Glutamatergic neuron (in vitro differentiated cells): ENCODE measurements at places on chromosomes 2 and 18.
A peak's percentile ranks its signal among the peaks of the same experiment; 100 is the strongest.

DNA sequence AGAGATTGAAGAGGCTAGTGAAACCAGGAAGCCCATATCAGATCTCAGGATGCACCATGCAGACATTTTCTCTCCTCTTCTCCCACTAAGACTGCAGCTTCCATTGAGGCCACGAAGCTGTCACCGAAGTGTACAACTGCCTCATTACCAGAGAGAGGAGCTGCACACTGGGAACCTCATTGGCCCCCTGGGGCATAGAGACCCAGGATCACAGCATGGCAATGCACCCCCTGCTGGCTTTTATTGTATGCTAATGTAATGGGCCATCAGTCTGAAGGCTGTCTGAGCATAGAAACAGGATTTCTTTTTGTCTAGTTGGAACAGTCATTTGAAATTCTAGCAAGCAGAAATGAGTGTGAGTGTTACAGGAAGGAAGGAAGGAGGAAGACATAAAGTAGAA is 861.6 kb upstream of the CELF4 start:
- peaks cover 5% of the 10 kb centered on the region for H3K4me1 ChIP-seq
- no peaks in the 10 kb centered on the region for H3K27me3 ChIP-seq
- H3K36me3 ChIP-seq = no peaks in the 10 kb centered on the region
- H3K4me3 ChIP-seq = no peak overlapping the region
- no peak overlapping the region for H3K27ac ChIP-seq
- peak; percentile 32 for DNase-seq

DNA sequence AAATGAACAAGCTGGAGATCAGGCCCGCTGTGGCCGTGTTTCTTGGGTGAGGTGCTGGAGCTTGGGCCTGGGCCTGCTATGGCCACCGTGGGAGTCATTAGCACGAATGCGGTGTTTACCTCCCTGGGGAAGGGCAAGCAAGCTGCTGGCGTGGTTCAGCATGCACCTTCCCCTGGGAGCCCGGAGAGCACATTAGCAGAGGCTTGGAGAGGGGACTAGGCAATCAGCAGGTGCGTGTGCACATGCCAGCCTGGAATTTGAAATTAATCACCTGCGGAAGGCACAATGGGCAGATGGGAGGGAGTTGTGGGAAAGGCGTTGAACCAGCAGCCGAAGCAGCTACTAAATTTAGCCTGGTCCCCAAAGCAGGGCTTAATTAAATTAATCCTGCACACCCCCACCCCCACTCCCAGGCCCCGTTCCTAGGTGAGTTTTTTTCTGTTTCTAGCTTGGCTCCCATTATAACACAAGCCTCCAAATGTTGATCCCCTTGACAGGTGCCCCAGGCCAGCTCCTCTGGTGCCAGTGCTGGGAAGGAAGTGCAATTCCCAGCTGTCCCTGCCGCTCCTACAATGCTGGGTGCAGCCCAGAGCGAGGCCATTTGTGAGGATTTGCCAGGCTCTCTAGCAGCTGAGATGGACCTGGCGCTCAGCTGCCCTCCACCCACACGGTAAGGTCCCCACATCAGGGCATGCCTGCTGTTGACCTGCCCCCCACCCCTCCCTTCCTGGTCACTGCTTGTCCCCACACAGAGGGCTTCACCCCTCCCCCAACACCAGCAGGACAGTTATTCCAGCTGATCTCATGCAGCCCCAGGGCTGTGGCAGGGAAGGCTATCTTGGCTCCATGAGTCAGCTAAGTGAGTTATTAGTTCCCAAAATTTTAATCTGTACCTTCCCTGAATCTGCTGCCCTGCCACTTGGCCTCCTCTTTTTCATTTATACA is 115.0 kb downstream of the ZBTB7C start:
- peak; percentile 67 for DNase-seq
- H3K27ac ChIP-seq = peak overlapping the region; percentile 88
- peaks cover 26% of the 10 kb centered on the region for H3K4me1 ChIP-seq
- H3K27me3 ChIP-seq = peaks cover 4% of the 10 kb centered on the region
- H3K4me3 ChIP-seq = peak overlapping the region; percentile 68
- H3K36me3 ChIP-seq = no peaks in the 10 kb centered on the region

DNA sequence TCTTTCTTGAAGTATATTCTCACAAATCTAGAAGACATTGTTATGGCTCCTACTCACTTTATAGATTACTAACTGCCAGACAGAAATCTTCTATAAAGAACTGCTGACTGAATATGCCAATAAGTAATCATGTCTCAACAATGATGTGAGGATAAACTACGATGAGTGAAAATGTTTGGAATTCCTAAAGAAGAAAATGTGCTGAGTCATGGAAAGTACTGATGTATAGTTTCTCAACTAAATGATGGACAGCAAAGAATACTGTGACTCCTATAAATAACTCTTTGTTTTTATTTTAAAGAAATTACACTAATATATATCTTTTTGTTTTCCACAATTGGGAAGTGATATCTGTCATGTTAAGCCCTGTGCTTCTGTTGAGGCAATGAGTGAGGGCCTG is 232.9 kb downstream of the LNPK start:
- peaks cover 5% of the 10 kb centered on the region for H3K36me3 ChIP-seq
- no peaks in the 10 kb centered on the region for H3K4me1 ChIP-seq
- H3K27ac ChIP-seq = no peak overlapping the region
- H3K4me3 ChIP-seq = no peak overlapping the region
- DNase-seq = no peak
- peaks cover 2% of the 10 kb centered on the region for H3K27me3 ChIP-seq

DNA sequence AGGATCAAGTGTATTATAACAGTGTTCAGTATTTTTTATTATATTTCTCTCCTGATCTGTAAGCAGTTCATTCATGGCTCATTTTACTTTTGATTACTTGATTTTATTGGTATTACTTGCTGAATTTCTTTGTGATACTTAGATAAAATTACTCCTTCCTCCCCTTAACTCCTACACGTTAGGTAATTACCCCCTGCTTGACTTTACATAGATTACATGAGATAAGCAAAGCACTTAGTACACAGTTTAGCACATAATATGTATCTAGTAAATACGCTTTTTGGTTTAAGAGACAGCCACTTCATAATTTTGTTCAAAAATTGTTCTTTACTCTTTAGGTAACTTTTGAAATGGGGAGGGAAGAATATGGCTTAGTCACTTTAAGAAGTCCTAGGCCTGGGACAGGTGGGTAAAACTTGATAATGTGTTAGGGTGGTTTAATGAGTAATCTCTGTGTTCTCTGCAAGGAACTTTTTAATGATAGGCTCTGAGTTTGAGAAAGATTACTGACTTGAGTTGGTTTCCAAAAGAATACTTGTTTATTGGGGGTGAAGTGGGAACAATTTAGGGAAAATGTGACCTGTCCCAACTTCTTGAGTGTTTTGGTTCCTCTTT is 80.9 kb downstream of the NCOA1 start:
- peaks cover 4% of the 10 kb centered on the region for H3K36me3 ChIP-seq
- no peak for DNase-seq
- no peaks in the 10 kb centered on the region for H3K4me1 ChIP-seq
- H3K27ac ChIP-seq = no peak overlapping the region

DNA sequence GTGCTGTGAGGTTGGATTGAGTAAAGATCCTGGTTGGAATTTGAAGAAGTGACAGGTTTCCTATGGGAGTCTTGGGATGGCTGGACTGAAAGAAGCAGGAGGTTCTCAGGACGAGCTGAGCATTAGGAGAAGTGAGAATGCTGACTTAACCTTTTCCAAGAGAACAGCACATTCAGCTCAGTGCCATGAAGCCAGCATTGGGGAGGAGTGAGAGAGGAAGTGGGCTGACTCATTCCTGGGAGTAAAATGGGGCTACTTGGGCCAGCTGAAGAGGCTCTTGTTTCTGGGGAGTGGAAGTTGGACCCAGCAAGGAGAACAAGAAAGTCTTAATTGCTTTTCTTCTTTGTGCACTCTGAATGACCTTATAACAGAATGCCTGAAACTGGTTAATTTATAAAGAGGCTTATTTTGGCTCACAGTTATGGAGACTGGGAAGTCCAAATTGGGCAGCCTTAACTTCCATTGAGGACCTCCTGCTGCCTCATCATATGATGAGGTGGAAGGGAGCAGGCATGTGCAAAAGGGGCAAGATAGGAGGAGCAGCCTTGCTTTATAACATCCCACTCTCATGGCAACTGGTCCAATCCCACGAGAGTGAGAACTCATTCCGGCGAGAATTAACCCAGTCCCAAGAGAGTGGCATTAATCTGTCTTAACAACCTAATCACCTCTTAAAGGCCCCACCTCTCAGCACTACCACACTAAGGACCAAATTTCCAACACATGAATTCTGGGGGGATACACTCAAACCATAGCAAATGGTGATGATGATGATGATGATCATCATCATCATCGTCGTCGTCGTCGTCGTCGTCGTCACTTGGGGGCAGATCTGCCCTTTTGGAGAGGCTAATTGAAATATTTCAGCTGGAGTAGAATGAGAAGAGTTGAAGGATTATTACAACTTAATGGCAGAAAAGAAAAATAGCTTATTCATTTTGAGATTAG is 26.1 kb downstream of the DGUOK start:
- H3K36me3 ChIP-seq = peaks cover 13% of the 10 kb centered on the region
- peaks cover 3% of the 10 kb centered on the region for H3K4me1 ChIP-seq
- no peak overlapping the region for H3K27ac ChIP-seq
- no peak overlapping the region for H3K4me3 ChIP-seq

GRCh38 chr18:23719634-23720201 is 30.5 kb downstream of the LAMA3 start:
- no peaks in the 10 kb centered on the region for H3K36me3 ChIP-seq
- no peak for DNase-seq
- H3K27ac ChIP-seq = no peak overlapping the region
- no peak overlapping the region for H3K4me3 ChIP-seq
- peaks cover 15% of the 10 kb centered on the region for H3K4me1 ChIP-seq
